ENCODE measurements at places on chromosomes 6 and 20.

DNA sequence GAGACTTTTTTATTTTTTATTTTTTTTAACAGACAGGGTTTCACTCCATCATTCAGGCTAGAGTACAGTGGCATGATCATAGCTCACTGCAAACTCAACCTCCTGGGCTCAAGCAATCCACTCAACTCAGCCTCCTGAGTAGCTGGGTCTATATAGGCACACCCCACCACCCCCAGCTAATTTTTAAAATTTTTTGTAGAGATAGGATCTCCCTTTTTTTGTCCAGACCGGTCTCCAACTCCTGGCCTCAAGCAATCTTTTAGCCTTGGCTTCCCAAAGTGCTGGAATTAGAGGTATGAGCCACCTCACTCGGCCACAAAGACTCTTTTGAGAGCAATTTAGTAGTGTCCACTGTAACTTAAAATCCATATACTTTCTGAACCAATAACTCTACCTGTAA is 103.3 kb upstream of the DST start:
- no peak for DNase-seq

GRCh38 chr6:113496166-113496565 is 361.0 kb upstream of the MARCKS start:
- DNase-seq, result no peak

- DNase-seq, result no peak
Observed at GRCh38 chr6:123838505-123839234, 35.0 kb downstream of the NKAIN2 start.

DNA sequence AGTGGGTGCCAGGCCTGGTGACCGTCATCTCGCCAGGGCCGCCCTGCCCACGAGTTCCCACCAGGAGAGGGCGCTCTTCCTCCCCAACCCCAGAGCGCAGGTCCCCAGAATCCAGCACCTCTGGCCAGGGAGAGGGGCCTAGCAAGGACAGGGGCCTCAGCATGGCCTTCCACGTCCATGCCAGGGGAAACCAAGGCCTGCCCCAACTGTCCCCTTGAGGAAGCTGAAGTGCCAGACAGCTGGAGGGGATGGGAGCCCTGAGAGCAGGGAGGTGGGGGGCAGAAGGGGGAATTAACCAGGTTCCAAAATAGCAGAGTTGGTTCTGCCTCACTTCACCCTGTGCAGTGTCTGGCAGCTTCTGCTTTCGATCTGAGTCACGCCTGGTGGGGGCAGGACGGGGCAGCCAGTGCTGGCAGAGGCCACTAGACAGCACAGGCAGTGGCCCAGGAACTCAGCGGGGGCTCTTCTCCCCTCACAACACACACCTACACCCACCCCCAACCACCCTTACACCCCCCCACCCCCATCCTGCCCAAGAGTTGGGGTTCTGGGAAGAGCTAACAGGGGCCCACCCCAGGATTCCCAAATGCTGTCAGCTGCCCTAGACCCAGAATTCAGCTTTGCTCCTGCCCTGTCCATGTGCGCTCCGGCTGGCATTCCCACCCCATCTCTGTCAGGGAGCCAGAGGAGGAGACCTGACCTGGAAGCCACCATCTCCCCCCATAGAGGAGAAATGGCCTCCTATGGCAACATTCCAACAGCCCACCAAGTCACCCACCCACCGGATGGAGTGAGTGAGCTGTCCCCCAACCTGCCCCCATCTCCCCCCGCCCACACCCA is 29.2 kb downstream of the TFEB start:
- DNase-seq, result peak; percentile 85

DNA sequence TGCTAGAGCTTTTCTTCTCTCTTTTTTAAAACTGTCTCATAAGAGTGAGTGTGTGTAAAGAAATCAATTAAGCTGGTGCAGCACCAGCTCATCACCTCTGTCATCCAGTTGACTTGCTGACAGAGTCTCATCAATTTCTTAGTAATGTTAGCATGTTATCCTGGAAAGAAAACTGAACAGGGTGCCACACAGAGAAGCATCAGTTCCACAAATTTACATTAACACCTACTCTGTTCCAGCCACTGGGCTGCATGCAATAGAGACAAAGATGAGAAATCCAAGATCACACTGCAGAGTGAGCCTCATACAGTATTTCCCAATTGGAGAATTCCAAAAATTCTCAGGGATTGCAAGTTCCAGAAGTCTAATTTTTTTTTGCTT is 207.0 kb upstream of the CITED2 start:
- DNase-seq, result no peak

GRCh38 chr6:118808793-118809638 is 84.9 kb upstream of the ASF1A start:
- no peak for DNase-seq

GRCh38 chr20:63464289-63464635 is 8.2 kb downstream of the KCNQ2 start:
- no peak for DNase-seq

DNA sequence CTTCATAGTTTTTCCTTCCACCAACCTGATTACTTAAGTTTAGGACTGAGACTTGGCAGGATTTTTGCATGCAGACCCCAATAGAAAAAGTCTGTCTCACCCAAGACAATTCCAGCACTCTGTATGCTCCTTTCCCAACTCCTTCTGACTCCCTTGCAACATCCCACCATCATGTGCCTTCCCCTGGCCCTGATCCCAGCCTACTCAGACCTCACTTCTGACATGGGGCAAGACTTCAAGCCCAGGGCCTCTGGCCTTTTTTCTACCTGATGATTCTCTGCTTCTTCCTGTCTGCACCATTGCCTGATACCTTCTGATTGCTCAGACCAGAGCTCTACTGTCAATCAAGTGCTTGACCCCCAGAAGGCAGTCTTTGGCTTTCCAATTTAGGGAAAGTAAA is 96.6 kb downstream of the HAO1 start:
- DNase-seq, result no peak

GRCh38 chr6:138563650-138564049 is 64.4 kb upstream of the NHSL1 start:
- no peak for DNase-seq

- no peak for DNase-seq
Observed at GRCh38 chr20:10976051-10976450, 302.3 kb upstream of the JAG1 start.

GRCh38 chr20:47361057-47361915 is 4.8 kb upstream of the ZMYND8 start:
- no peak for DNase-seq

- no peak for DNase-seq
Observed at GRCh38 chr6:166774292-166774691, 147.2 kb upstream of the RPS6KA2 start.
